ENCODE measurements at places on chromosomes 5 and 9. TPM values are rescaled to one million over a fixed set of nuclear protein-coding genes. Genes with fewer than 3 reads are reported as not detected.

GRCh38 chr9:119736491-119737454, 367.5 kb upstream of the BRINP1 start:
- no peaks in the 10 kb centered on the region for H3K4me1 ChIP-seq
- H3K36me3 ChIP-seq: no peaks in the 10 kb centered on the region
- H3K27ac ChIP-seq: no peak overlapping the region
- no peak for DNase-seq

- no peak overlapping the region for H3K27ac ChIP-seq
- H3K36me3 ChIP-seq: no peaks in the 10 kb centered on the region
- no peaks in the 10 kb centered on the region for H3K27me3 ChIP-seq
- peaks cover 50% of the 10 kb centered on the region for H3K4me1 ChIP-seq
- H3K4me3 ChIP-seq: no peak overlapping the region
Measured at GRCh38 chr5:151739395-151739794, 19.0 kb downstream of the ATOX1 start.

GRCh38 chr5:7565559-7565958, 169.6 kb downstream of the ADCY2 start:
- H3K27ac ChIP-seq: no peak overlapping the region
- no peaks in the 10 kb centered on the region for H3K36me3 ChIP-seq
- H3K4me3 ChIP-seq: no peak overlapping the region
- no peak for DNase-seq
- no peaks in the 10 kb centered on the region for H3K27me3 ChIP-seq

DNA sequence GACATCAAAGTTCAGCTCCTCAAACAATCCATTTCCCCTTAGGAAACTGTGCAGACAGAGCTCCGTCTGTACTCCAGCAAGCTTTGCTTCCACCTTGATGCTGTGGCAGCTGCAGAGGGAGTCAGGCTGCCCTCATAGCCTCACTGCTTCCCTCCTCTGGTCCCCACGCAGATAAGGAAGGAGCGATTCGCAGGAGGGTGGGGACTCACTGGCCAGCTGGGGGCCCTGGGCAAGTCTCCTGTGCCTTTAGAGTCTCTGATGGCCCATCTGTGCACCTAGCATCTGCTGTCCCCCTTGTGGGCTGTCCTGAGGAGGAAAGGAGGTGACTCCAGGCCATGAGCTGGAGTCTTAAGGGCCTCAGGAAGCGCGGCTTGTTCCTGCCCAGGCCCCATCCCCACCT, 121.5 kb downstream of the ENTREP1 start:
- no peak for DNase-seq
- H3K27me3 ChIP-seq: no peaks in the 10 kb centered on the region
- H3K36me3 ChIP-seq: no peaks in the 10 kb centered on the region
- H3K4me3 ChIP-seq: no peak overlapping the region

DNA sequence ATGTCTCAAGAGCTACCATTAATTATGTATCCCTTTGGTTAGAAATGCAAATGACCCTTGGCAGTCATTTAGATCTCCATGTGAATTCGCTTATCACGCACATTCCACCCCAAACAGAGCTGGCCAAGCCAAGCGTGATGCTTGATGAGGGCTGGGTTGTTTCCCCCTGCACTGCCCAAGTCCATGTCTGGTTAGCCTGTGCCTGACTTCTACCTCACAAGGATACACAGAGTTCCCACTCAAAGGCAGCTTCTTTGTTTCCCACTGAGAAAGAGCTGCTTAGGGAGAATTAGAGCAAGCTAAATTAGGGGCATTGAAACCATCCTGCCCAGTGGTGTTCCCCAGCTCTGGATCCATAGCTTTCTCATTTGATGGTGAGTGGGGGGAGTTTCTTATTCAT, 87.2 kb downstream of the FSTL4 start:
- H3K4me3 ChIP-seq: no peak overlapping the region
- no peaks in the 10 kb centered on the region for H3K27me3 ChIP-seq
- no peak for DNase-seq
- H3K27ac ChIP-seq: no peak overlapping the region
- no peaks in the 10 kb centered on the region for H3K36me3 ChIP-seq
- no peaks in the 10 kb centered on the region for H3K4me1 ChIP-seq

DNA sequence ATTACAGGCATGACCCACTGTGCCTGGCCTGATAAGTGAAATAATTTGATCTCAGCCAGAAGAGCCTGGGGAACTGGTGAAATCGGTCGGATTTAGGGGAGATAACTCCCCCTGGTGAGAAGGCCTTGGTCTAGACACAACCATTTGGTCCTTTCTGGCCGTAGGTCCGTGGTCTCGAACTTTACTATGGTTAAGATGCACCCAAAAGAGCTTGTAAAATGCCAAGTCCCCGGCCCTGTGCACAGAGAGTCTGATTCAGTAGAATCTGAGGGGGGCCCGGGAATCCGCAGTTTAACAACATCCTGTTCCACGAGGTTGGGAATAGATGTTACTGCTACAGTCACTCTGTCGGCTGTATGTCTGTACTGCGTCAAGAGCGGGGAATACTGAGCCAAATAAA, 140.7 kb downstream of the C9orf50 start:
- H3K4me1 ChIP-seq: peaks cover 65% of the 10 kb centered on the region
- H3K36me3 ChIP-seq: no peaks in the 10 kb centered on the region
- no peak overlapping the region for H3K4me3 ChIP-seq
- peak overlapping the region; percentile 99 for H3K27ac ChIP-seq
- DNase-seq: no peak

DNA sequence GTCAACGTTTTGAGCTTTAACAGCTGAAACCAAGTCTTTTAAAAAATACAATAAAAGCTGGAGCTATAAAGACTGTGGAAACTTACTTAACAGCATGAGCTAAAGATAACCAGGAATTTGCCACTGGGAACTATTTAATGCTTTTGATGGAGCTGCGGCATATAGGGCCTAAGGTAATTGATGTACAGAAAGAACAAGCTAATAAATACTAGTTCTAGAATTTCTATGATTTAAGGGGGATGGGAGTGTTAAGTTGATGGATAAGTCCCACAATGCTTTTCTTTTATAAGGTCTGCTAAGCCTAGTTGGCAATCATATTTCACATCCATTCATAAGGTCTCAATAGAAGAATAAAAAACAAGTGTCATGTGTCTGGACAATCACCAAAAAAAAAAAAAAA, 334.0 kb upstream of the DMAC1 start:
- DNase-seq: no peak
- no peak overlapping the region for H3K27ac ChIP-seq
- H3K27me3 ChIP-seq: no peaks in the 10 kb centered on the region
- H3K4me3 ChIP-seq: no peak overlapping the region

GRCh38 chr9:121943463-121943862, 149.6 kb downstream of the TTLL11 start:
- no peak for DNase-seq
- H3K27me3 ChIP-seq: no peaks in the 10 kb centered on the region
- no peaks in the 10 kb centered on the region for H3K4me1 ChIP-seq

DNA sequence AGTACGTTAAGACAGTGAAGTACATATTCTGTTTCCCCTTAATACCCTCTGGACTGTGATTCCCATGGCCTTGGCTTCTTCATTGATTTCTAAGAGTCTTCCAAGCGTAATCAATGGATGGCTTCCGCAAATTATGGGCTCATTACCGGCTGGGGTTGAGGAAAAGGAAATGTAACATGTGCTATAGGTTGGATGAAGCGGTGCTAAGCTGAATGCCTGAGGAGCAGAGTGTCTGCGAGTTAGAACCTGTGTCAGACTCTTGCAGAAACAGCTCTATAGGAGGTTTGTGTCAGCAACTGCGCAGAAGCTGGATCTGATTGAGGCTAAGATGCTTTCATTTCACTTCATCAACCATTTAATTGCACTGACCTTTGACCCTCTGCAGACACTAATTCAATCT, 114.3 kb upstream of the CDH18 start:
- no peak overlapping the region for H3K4me3 ChIP-seq
- H3K27me3 ChIP-seq: no peaks in the 10 kb centered on the region
- H3K27ac ChIP-seq: no peak overlapping the region
- H3K36me3 ChIP-seq: no peaks in the 10 kb centered on the region
- H3K4me1 ChIP-seq: no peaks in the 10 kb centered on the region
- DNase-seq: no peak

The ZNF462 gene
- total RNA-seq: 61.6 TPM

The C9 gene
- 0.74 TPM for total RNA-seq

The TLX3 gene
- not detected for total RNA-seq

The CXCL14 gene
- 1.8 TPM for total RNA-seq

The MARCHF11 gene
- total RNA-seq: 40.7 TPM

The GMCL2 gene
- 11.0 TPM for total RNA-seq

The SAPCD2 gene
- total RNA-seq: 1.4 TPM
